ENCODE measurements at places on chromosomes 3 and 15. TPM values are rescaled to one million over a fixed set of nuclear protein-coding genes. Genes with fewer than 3 reads are reported as not detected.
A peak's percentile ranks its signal among the peaks of the same experiment; 100 is the strongest.

- H3K27ac ChIP-seq = no peak overlapping the region
- peaks cover 9% of the 10 kb centered on the region for H3K36me3 ChIP-seq
- H3K4me3 ChIP-seq = no peak overlapping the region
- DNase-seq = no peak
- H3K4me1 ChIP-seq = peaks cover 11% of the 10 kb centered on the region
Observed at GRCh38 chr3:171323938-171324536, 136.2 kb downstream of the TNIK start.

DNA sequence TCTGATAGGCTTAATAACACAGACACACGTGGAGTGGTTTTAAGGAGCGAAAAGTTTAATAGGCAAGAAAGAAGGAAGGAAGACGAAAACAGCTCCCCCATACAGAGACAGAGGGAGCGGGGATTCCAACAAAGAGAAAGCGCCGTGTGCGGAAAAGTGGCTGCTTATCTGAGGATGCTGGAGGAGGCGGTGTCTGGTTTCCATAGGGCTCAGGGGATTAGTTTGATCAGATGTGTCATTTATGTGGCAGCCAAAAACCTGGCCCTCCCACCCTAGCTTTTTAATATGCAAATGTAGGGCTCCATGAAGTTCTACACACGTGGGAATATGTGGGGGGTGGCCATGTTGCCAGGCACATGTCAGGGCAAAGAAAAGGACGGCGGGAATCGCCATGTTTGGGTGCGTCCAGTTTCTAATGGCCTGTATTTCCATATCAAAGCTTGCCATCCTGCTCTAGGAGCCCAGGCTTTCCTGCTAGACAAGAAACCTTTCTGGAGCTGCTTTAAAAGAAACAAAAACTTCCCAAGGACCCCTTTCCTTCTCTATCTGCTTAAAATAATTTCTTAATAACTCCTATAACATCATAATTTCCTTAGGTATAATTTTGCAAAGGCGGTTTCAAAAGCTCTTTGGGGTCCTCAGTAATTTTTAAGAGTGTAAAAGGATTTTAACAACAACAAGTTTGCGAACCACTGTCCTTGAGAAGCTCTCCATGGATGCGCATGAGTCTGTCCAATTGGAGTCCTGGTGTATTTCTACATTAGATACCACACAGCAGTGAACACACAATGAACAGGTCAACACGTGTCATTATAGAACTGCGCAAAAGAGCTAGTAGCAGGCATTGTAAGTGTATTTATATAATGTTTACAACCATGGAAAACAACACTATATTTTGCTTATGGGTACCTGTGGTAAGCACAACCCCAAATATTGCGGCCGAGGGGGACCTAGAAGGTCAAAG, 622 bp upstream of the ZNF589 start:
- H3K4me1 ChIP-seq = peaks cover 30% of the 10 kb centered on the region
- peak overlapping the region; percentile 92 for H3K27ac ChIP-seq
- peaks cover 3% of the 10 kb centered on the region for H3K36me3 ChIP-seq
- no peak for DNase-seq

DNA sequence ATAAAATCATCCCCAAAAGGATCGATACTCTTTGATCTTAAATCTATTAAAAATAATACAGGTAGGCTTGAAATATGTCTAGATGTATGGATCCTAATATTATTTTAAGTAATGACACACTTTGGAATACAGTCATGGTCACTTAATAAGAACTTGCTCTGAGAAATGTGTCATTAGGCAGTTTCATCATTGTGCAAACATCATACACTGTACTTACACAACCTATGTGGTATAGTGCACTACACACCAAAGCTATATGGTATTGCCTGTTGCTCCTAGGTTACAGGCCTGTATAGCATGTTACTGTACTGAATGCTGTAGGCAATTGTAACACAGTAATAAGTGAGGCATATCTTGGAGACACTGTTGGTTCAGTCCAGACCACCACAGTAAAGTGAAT, 307.1 kb downstream of the RAP2B start:
- no peak for DNase-seq
- H3K36me3 ChIP-seq = no peaks in the 10 kb centered on the region
- H3K4me3 ChIP-seq = no peak overlapping the region
- no peaks in the 10 kb centered on the region for H3K4me1 ChIP-seq
- H3K27ac ChIP-seq = no peak overlapping the region

ROBO2 gene
- total RNA-seq = not detected
